EL (cell line): ENCODE measurements at places on chromosomes 1 and 21.

DNA sequence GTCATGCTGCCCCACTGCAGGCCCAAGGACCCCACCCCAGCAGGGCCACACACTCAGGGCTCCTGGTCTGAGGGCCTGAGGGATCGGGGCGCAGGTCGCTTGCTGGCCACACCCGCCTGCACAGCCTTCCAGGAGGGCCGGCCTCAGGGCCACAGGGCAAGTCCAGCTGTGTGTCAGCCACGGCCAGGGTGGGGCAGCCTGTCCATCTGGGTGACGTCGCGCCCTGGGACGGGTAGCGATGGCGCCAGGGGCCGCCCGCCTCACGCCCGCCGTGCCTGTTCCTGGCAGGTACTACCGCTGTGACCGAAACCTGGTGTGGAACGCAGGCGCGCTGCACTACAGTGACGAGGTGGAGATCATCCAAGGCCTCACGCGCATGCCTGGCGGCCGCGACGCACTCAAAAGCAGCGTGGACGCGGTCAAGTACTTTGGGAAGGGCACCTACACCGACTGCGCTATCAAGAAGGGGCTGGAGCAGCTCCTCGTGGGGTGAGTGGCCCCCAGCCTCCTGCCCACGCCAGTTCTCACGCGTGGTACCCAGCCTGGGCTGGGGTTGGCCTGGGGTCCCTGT is 2.5 kb downstream of the COL6A1 start:
- DNase-seq: no peak

DNA sequence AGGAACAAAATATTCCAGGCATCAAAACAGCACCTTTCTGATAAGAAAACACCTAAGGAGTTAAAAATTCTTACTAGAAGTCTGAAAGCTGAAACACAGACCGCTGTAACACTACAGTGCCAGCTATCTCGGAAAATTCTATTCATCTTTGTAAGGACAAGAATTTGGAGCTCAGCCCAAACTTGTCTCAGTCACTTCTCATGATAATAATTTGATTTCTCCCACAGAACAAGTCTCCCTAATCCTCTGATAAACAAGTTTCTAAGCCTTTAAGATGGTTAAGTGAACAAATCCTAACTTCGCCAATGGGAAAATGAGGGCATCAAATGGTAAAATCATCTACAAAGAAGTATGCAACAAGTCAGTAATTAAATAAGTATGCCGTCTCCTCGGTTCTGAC is 59.9 kb downstream of the SIPA1L2 start:
- no peak for DNase-seq

- peak; percentile 76 for DNase-seq
Measured at GRCh38 chr1:31373056-31373896, at the start of gene FABP3. Gene FABP3 (minus strand): TSS chr1:31373076. CDS start chr1:31373014, 62 bp downstream.

DNA sequence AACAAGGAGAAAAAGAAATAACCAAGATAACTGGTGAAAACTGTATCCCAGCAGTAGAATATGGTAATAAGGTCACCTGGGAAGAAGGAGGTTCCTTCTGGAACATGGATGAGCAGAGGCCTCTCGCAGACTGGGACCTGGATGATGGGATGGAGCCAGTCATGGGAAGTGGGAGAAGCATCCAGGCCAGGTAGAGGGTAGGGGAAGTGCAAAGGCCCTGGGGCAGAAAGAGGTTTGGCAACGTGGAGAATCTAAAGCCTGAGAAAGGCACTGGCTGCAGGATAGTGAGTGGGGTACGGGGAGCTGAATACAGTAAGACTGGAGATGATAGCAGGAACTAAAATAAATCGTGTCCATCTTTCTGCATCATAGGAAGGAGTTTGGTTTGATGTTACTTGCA is 96.1 kb upstream of the VAMP3 start:
- DNase-seq: no peak

DNA sequence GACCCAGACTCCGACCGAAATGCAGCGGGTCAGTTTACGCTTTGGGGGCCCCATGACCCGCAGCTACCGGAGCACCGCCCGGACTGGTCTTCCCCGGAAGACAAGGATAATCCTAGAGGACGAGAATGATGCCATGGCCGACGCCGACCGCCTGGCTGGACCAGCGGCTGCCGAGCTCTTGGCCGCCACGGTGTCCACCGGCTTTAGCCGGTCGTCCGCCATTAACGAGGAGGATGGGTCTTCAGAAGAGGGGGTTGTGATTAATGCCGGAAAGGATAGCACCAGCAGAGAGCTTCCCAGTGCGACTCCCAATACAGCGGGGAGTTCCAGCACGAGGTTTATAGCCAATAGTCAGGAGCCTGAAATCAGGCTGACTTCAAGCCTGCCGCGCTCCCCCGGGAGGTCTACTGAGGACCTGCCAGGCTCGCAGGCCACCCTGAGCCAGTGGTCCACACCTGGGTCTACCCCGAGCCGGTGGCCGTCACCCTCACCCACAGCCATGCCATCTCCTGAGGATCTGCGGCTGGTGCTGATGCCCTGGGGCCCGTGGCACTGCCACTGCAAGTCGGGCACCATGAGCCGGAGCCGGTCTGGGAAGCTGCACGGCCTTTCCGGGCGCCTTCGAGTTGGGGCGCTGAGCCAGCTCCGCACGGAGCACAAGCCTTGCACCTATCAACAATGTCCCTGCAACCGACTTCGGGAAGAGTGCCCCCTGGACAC is 534 bp downstream of the C1orf56 start:
- peak; percentile 68 for DNase-seq

- DNase-seq: peak; percentile 11
Measured at GRCh38 chr1:176205332-176205914, 1.7 kb downstream of the COP1 start.

DNA sequence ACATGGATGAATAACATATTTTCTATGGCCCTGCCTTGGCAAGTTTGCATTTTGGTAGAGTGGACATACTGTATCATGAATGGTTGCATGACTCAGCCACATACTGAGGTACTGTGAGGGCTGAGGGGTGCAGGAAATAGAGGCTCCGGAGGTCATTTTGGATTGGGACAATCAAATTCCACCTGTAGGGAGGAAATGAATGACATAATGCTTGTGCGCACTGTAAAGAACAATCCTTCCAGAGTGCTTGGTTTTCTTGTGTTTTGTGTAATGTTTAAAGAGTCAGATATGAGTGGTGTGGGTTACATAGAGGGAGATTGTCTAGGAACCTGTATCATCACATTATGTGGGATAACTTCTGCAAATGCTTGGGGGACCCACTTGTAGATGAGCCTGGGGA is 329.9 kb upstream of the PROX1 start:
- no peak for DNase-seq

- DNase-seq: no peak
Measured at GRCh38 chr1:57461405-57461804, 37.5 kb upstream of the DAB1 start.

- no peak for DNase-seq
Measured at GRCh38 chr1:213969958-213970555, 17.7 kb upstream of the PROX1 start.

- DNase-seq: no peak
Measured at GRCh38 chr1:152753586-152753985, 4.2 kb upstream of the KPRP start.

- DNase-seq: no peak
Measured at GRCh38 chr1:150498342-150498741, 9.6 kb upstream of the ECM1 start.

DNA sequence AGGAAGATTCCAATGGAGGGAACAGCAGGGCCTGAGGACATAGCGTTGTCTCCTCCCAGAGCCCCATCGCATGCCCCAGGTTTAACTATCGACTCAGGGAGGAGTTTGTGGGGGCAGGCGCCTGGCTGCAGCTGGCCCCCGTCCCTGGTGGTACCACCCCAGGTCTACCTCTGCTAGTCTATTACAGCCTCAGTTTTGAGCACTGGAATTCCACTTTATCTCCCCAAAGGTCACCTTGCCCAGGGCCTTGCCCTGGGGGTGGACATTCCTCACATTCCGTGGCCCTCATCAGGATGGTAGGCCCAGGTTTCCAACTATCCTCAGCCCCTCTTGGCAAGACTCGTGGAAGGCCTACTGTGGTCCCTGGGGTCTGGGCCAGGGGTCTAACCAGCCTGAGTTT is 65.4 kb upstream of the SSBP3 start:
- no peak for DNase-seq

GRCh38 chr1:33301273-33301984 is 19.5 kb downstream of the A3GALT2 start:
- peak; percentile 59 for DNase-seq
